Bronchial epithelial cell (primary cell): ENCODE measurements at places on chromosomes 13 and 19. TPM values are rescaled to one million over a fixed set of nuclear protein-coding genes. Genes with fewer than 3 reads are reported as not detected.
A peak's percentile ranks its signal among the peaks of the same experiment; 100 is the strongest.

The NTF4 gene
- total RNA-seq = 3.2 and 9.9 TPM in 2 replicates

The PTPRS gene
- 7.4 and 10.3 TPM in 2 replicates for total RNA-seq

GRCh38 chr19:1105008-1105872, 1.4 kb downstream of the GPX4 start:
- no peak for DNase-seq

GRCh38 chr19:30448386-30449077, 76.3 kb downstream of the ZNF536 start:
- DNase-seq = no peak

- DNase-seq = peak; percentile 74
These were observed 30.7 kb downstream of the HTR2A start for GRCh38 chr13:46866150-46866549.

GRCh38 chr13:34591129-34591528, 350.9 kb upstream of the NBEA start:
- no peak for DNase-seq

DNA sequence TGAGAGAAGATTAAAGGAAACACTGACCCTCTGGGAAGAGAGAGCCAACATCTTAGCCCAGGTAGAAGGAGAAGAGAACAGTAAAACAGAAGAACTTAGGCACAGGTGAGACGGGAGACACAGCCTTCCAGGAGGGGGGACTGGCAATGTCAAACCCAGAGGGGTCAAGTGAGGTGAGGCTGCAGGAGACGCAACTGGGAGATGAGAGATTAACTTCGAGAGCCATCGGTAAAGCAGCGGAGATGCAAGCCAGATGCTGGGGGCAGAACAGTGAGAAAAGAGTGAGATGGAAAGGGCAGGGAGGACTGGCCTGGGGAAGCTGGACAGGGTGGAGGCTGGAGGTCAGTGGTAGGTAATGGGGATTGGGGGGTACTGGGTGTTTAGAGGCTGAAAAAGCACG, 5.2 kb downstream of the INSR start:
- no peak for DNase-seq

The CRLF1 gene
- total RNA-seq = 0.26 and 0.64 TPM in 2 replicates

- DNase-seq = no peak
These were observed 1136.0 kb downstream of the PCDH17 start for GRCh38 chr13:58767566-58767965.

- no peak for DNase-seq
These were observed 42.7 kb downstream of the ING1 start for GRCh38 chr13:110756219-110756631.

GRCh38 chr13:42354241-42355091, 82.5 kb downstream of the AKAP11 start:
- DNase-seq = peak; percentile 74

DNA sequence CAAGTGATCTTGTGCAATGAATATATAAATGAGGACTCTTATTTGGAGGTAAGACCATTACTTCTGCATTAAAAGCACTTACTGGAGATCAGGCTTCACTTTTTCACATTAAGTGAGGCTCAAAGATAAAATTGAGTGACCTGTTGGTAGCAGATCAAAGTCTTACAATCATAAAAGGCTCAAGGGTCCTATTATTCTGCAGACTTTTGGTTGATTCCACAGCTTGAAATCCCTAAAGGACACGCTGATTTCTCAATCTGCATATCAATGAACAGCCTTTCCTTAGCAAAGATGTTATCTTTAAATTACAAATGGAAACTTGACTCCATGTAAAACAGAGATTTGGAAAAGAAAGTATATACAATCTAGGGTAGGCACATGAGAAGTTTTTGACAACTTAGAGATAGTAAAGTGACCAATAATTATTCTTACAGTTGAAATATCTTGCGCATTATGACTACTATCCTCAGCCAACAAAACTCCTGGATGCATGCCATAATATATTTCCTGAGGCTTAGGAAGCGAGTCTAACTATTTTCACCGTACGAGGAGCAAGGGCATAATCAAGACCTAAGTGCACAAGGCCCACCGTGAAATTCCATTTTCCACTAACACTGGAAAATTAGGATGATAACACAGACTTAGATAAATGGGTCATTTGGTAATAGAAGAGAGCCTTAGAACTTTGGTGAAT, 640.7 kb downstream of the LIG4 start:
- no peak for DNase-seq

The ZNF154 gene
- total RNA-seq = 0.53 and 1.2 TPM in 2 replicates

The NLRP11 gene
- not detected in 2 replicates for total RNA-seq

The LILRA5 gene
- total RNA-seq = not detected in 2 replicates

DNA sequence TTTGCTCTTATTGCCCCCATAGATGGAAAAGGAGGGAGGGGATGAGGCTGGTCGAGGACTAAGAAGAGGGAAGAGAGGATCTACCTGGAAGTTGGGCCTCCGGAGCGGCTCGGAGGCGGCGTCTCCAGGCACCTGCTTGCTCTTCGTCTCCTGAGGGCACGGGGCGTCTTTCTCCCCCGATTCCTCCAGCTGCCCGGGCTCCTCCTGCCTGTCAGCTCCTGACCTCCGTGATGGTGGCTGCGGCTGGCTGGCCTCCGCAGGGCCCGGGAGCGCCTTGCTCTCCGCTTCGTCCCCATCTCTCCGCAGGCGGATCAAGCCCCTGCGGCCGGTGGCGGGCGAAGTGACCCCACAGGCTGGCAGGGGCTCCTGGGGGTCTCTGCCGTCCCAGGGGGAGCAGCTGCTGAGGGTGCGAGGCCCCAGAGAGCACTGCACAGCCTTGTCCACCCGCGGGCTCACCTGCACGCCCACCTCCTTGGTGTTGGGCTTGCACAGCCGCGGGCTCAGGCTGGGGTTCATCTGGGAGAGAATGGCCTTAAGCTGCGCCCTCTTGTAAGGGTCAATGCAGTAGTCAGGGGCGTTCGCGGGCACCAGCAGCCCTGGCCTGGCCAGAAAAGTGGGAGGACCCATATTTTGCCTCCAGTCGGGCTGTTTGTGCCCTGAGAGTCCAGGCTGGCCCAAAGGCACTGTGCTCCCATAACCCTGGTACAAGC, 3.8 kb downstream of the ZAR1L start:
- no peak for DNase-seq

GRCh38 chr13:30113983-30114570, 193.3 kb downstream of the KATNAL1 start:
- DNase-seq = peak; percentile 13

The WDR18 gene
- 36.3 and 68.2 TPM in 2 replicates for total RNA-seq

DNA sequence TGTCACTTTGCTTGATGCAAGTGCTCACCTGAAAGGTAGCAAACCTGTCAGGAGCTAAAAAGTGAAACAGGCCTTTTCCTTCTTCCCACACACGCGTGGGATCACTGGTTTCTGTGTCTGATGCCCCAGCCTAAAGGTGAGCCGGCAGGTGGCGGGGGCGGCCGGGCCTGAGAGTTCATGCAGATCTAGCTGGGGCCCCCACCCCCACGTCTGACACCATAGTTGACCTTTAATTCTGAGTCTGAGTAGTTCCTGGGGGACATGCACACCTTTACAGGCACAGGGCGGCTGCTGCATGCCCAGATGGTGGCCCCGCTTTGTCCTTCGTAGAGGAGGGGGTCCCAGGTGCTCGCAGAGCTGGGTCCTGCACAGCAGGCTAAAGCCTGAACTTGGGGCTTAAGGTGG, 345.3 kb downstream of the TEX29 start:
- no peak for DNase-seq

GRCh38 chr13:109694972-109695371, 91.4 kb downstream of the IRS2 start:
- DNase-seq = peak; percentile 26

The ZNF350 gene
- 11.6 TPM in 2 replicates for total RNA-seq

DNA sequence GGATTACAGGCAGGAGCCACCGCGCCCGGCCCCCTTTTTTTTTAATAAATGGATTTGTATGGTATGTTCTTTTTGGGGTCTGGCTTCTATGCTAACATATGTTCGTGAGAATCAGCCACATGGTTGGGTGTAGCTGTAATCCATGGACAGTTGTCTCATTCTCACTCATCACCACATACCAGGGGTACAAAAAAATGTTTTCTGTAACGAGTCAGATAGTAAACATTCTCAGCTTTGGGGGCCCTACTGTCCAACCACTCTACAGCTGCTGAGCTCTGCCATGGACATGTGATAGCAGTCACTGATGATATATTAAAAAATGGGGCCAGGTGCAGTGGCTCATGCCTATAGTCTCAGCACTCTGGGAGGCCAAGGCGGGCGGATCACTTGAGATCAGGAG, 5.1 kb upstream of the RETN start:
- DNase-seq = no peak

The ZNF888 gene
- total RNA-seq = 9.7 and 13.2 TPM in 2 replicates

DNA sequence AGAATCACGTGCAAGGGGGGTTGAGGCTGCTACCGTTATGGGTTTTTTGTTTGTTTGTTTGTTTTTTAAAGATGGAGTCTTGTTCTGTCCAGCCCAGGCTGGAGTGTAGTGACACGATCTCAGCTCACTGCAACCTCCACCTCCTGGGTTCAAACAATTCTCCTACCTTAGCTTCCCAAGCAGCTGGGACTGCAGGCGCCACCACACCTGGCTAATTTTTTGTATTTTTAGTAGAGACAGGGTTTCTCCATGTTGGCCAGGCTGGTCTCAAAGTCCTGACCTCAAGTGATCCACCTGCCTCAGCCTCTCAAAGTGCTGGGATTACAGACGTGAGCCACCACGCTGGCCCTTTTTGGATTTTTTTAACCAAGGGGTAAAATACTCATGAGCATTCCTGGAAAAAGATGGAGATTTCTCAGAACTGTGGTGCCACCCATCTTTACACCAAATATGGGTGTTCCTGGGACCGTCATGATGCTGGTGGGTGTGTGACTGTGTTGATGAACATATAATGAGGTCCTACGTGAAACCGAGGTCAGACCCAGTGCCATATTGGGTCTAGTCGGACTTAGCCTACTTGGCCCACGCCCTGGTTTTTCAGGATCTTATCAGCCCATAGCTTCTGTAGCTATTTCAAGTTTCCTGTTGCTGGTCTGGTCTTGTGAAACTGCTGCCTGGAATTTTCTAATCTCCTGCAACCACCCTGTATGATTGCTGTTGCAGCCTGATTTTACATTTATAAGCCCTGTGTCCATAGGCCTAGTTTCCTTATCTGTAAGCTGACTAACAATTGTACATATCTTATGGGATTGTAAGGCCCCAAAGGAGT, 6.2 kb downstream of the PPP1R15A start:
- peak; percentile 53 for DNase-seq

The ZNF177 gene
- 0.79 and 1.2 TPM in 2 replicates for total RNA-seq

The PCP2 gene
- not detected in 2 replicates for total RNA-seq

- DNase-seq = peak; percentile 18
These were observed 476.7 kb downstream of the RFC3 start for GRCh38 chr13:34294483-34295129.
